Skin of body (tissue), 3 donors: ENCODE measurements at places on chromosomes 6 and 20. TPM values are rescaled to one million over a fixed set of nuclear protein-coding genes. Genes with fewer than 3 reads are reported as not detected.

DNA sequence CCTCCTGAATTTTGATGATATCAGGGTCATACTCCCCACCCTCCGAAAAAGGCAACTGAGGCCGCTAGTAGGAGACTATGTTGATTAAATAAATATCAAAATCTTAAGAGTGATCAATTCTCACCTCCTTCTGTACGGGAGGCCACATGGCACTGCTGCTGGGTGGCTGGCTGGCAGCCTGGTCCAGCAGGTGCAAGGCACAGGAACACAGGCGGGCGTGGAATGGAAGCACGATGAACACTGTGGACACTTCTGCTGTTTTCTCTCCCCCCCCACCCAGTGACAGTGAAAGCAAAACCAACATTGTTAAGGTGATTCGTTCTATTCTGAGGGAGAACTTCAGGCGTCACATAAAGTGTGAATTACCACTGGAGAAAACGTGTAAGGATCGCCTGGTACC is 9.7 kb upstream of the CLDN20 start:
- no peak for DNase-seq

DNA sequence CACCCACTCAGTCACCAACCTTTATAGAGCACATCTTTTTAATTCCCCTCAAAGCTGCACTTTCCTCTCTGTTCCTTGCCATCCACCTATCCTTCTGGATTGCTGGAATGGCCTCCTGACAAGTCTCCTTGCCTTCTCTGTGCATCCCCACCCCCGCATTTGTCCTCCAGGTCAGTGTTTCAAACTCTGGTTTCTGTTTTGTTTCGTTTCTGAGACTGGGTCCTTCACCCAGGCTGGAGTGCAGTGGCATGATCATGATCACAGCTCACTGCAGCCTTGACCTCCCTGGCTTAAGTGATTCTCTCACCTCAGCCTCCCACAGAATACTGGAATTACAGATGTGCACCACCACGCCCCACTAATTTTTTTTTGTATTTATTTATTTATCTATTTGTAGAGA is 96.2 kb downstream of the PLCB1 start:
- no peak for DNase-seq

DNA sequence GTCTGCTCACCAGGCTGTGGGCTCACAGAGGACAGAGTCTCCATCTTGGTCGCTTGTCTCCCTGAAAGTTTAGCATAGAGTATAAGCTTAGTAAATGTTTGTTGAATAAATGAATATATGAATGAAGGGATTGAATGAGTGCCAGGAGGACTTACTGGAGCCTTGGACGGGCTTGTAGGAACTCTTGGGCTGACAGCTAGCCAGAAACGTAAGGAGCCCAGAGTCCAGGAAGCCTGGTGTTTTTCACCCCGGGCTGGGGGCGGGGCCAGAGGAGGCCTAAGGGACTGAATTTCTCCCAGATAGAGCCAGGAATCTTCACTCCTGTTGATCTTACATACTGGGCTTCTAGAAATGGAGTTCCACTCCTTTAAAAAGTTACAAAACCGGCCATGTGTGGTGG is 68.5 kb upstream of the SRSF6 start:
- DNase-seq, result no peak

SSTR4 gene
- 0.30 TPM for total RNA-seq

GRCh38 chr6:33663727-33664449 is 42.8 kb downstream of the ITPR3 start:
- no peak for DNase-seq

DEF6 gene
- 10.9 TPM for total RNA-seq

GRCh38 chr6:133544419-133544818 is 303.3 kb downstream of the EYA4 start:
- no peak for DNase-seq

- no peak for DNase-seq
Observed at GRCh38 chr6:168939796-168940195, 313.9 kb downstream of the THBS2 start.

CCDC167 gene
- 7.4 TPM for total RNA-seq

HLA-G gene
- 0.10 TPM for total RNA-seq

KCNG1 gene
- total RNA-seq, result 1.7 TPM

DNA sequence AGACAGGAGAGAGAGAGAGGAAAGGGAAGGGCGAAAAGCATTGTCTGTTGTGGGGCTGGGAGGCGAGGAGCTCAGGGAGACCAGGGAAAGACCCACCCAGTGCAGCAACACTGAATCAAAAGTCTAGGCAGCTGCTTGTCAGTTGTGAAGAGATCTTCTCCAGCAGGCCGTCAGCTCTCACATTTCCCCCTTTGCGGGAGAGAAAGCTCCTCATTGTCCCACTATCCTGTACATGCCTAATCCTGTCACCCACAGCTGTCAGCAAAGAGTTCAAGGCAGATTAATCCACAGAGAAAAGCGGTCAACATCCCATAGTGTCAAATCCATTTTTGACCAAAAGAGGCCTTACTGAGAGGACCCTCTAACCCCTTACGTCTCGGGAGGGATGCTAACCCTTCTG is 27.3 kb downstream of the RNF182 start:
- no peak for DNase-seq

DNA sequence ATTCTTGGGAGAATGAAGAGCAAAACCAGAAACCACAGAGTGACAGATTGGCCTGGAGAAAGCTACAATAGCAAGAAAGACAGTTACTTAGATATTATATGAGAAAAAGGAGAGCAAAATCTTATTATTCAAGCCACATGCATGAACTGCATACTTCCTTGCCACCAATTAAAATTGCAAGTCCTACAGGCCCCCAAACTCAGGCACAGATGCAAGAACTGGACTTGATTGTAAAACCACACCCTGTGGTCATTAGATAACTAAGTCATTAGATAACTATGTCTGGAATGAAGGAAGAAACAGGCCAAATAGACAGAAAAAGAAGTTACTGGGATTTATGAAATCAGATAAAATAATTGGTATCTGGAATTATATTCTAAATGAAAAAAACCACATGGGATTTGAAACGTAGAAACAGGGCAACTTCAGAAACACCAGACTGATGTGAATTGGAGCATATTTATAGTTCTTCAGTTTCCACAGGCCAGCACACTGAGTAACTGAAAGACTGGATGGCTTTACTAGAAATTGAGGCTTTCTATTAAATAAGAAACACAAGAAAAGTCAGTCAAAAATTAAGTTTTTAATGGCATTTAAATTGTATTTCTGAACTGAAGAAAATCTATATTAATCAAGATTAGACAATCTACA is 49.4 kb upstream of the CARMIL1 start:
- DNase-seq, result no peak

- DNase-seq, result peak; percentile 64
Observed at GRCh38 chr6:107560657-107561056, 70.7 kb downstream of the SOBP start.

MYL9 gene
- 10.3 TPM for total RNA-seq

MOXD1 gene
- 15.6 TPM for total RNA-seq

DNA sequence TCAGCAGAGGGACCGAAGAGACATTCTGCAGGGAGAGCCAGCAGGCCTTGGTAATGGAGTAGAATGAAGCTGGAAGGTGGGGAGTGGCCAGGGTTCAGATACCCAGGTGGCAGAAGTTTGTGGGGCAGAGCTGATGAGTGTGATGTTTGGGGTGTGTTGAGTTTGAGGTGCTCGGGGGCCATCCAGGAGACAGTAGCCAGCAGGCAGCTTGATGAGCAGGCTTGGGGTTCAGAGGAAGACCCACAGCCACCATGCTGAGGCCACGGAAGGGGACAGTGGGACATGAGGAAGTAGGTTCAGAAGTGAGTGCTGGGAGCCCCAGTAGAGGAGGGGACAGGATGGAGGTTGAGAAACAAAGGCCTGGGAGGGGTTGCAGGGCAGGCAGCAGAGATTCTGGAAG is 11.1 kb upstream of the FOXS1 start:
- no peak for DNase-seq

LINC00237 gene
- not detected for total RNA-seq

TENT5A gene
- 45.5 TPM for total RNA-seq

GRCh38 chr20:2602746-2603145 is 49.7 kb upstream of the NOP56 start:
- no peak for DNase-seq

SYCP2L gene
- total RNA-seq, result 4.9 TPM

- no peak for DNase-seq
Observed at GRCh38 chr20:18430172-18430826, 36.5 kb downstream of the DZANK1 start.

DNA sequence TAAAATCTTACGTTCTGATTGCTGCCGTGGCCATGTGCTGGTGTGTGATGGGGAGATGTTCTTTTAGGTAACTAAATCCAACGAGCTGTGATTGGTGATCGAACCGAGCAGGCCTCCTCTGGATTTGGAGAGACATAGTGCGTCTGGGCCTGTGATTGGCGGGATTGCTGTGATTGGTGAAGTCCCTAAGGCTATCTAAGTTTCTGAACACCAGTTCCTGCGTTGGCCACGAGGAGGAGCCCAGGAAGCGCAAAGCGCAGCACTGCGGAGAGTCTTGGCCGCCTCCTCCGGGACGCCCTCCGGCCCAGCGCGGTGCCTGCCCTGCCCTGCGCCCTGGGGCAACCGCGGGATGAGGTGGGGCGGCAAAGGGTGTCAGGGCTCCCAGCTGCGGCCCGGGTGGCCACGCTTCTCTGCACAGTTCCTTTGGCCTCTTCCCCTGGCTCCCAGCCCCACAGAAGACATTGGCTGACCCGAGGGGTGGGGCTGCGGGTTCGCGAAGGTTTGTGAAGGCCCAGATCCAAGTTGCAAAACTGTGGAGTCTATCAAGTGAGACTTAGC is 33.0 kb downstream of the HNF4A start:
- DNase-seq, result no peak

ZNF311 gene
- total RNA-seq, result 1.5 TPM

DNA sequence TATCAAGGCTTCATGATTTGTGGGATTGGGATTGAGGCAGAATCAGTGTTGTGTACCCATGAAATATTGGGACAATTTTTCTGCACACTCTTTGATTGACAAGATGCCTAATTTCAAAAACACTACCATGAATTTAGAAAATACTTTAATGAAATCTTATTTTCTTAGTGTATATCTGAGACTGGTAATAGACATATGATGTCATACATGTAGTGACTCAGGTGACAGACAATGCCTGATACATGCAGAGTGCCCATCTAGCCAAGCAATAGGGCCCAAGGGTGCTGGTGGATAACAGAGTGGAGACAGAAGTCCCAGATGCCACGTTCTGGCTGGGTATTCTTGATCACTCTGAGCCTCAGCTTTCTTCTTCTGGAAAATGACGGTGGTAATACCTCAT is 279.6 kb upstream of the ARID1B start:
- no peak for DNase-seq

DNA sequence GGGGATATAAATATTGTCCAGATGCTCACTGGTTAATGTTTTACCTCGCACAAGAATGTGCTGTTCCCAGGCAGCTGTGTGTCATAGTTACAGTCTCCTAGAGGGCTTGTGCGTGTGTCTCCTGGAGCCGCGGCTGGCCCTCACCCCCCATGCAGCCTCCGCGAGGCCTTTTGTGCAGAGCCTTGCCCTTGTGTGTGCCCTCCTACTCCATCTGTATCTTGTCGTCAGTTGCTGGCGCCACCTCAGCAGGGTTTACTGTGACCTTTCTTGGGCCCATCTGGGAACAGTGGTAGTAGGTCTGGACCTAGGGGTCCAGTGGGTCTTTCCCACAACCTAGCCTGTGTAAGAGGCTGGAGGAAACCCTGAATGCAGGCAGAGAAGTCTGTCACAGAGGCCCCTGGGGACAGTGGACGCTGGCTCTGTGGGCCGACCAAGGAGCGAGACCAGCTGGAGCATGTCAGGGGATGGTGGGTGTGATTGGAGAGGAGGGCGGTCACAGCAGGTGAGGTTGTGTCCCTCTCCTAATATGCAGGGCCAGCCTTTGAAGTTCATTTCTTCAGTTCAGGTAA is 35.2 kb downstream of the PPP1R14C start:
- no peak for DNase-seq

- no peak for DNase-seq
Observed at GRCh38 chr6:110173506-110174132, 5.9 kb downstream of the WASF1 start.

GRCh38 chr6:8953310-8953709 is 518.0 kb upstream of the SLC35B3 start:
- DNase-seq, result no peak

- no peak for DNase-seq
Observed at GRCh38 chr20:63525971-63526370, 5.4 kb downstream of the PPDPF start.

POLR1H gene
- total RNA-seq, result 22.1 TPM

HMGCLL1 gene
- total RNA-seq, result 4.8 TPM

GRCh38 chr6:44284121-44284520 is 13.9 kb downstream of the TMEM151B start:
- DNase-seq, result no peak

DNA sequence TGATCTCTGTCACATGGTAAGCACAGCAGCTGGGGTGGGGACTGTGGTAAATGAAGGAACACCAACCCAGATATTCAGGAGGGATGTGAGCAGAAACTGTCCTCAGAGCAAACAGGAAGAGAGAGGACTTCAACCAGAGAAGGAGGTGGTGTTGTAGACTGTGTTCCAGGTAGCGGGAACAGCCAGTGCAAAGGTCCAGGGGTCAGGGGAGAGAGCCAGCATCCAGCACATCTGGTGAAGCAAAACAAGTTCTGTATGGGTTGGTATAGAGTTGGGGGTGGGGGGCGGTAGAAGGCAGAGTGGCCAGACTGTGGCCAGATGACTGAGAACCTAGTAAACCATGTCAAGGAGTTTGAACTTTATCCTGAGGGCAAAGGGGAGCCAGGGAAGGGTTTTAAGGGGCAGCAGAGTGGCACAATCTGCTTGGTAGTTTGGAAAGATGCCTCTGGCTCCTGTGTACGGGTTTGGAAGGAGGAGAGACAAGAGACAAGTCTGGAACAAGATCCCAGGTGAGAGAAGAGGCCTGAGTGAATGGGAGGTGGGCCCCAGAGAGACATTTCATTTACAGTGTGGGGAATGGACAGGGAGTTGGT is 27.8 kb upstream of the TTPAL start:
- DNase-seq, result no peak

TRIM10 gene
- total RNA-seq, result 2.2 TPM

HLA-DQA2 gene
- 0.99 TPM for total RNA-seq

PAK1IP1 gene
- 13.2 TPM for total RNA-seq

PTGIS gene
- total RNA-seq, result 14.0 TPM

DNA sequence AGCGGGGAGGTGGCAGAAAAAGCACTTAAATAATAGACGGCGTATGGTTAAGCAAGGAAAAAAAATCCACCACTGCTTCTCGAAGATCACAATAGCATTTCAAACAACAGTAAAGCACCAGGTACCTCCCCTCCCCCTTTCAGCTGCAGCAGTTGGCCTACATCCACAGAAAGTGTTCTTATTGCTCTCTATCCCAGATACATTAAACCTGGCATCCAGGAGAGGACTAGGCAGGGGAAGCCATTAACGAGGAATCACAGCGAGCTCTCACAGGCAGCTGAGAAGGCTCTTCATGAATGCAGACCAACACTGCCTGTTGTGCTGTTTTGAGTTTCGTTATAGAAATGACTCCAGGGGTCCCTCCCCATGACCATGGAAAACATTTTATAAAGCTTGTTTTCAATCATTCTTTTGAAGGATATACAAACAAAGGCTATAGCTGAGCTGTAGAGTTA is 11.8 kb downstream of the FYN start:
- DNase-seq, result no peak

- no peak for DNase-seq
Observed at GRCh38 chr6:109303640-109304283, 78.5 kb downstream of the CD164 start.

MYLK4 gene
- total RNA-seq, result 1.4 TPM

GRCh38 chr20:32138921-32139320 is 29.4 kb downstream of the TM9SF4 start:
- DNase-seq, result no peak

GRCh38 chr6:11333132-11333849 is 100.8 kb upstream of the NEDD9 start:
- no peak for DNase-seq

- DNase-seq, result no peak
Observed at GRCh38 chr20:2460752-2461424, 9.7 kb downstream of the SNRPB start.
